ENCODE measurements at places on chromosomes 6 and 20. TPM values are rescaled to one million over a fixed set of nuclear protein-coding genes. Genes with fewer than 3 reads are reported as not detected.

DNA sequence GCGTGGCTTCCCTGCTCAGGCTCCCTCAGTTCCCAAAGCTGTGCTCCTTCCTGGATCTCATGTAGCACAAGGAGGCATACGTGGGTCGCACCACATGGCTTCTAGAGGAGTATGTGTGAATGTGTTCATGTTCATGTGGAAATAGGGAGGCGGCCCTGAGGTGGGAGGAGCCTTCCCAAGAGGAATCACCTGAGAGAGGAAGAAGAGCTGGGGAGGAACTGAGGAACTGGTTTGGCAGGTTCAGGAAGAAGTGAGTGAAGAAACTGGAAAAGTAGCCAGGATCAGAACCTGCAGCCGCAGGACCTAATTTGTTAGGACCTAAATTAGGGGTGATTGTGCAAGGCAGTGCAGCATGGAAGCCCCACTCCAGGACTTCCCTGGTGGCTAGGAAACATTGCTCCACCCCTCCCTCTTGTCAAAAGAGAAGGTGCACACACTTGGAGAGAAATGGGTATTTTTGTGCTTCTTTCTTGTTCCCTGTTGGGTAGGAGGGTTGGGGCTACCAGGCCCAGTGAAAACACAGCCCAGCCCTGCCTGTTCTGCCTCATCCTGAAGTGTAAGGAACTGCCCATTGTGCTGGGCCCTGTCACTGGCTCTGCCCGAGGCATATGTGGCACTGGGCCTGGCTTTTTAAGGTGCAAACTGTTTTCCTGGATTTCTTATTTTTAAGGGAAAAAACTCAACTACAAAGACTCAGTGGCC lies 20.7 kb downstream of the SYNJ2 start:
- DNase-seq, result no peak

GRCh38 chr6:90471263-90471662 lies 115.6 kb downstream of the MAP3K7 start:
- no peak for DNase-seq

GRCh38 chr20:24619212-24619611 lies 149.8 kb downstream of the SYNDIG1 start:
- no peak for DNase-seq

GRCh38 chr20:1269235-1269634 lies 3.1 kb downstream of the SNPH start:
- DNase-seq, result no peak

DNA sequence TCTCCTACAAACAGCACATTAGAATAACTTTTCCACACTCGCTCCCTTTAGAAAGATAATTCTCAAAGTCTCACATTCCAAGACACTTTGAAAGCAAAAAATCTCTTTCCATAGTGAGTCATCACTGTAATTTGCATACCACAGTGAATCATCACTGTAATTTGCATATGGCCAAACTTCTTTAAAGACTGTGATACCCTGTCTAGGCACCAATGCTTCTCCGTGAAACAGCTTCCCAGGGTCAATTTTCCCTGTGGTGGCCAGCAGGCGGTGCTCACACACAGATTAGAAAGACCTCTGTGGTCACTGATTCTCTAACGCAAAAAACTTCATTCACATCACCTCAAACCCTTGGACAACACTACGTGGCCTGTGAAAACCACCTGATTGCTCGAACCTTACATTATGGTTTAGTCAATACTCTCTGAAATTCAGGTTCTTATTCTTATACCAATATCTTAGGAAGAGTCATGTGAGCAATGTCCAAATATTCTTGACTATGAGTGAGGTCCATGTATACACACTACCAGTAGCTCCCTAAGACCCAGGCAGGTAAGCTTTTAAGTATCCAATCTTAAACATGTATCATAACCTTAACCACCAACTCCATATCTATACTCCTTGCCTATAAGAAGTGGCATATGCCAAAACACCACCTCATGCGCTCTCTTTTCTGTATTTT lies 78.5 kb upstream of the PHACTR1 start:
- peak; percentile 32 for DNase-seq

The ZBTB12 gene
- total RNA-seq, result 7.1 TPM

The GSTA3 gene
- not detected for total RNA-seq

The GGTLC1 gene
- not detected for total RNA-seq

The SLC32A1 gene
- total RNA-seq, result 28.4 TPM

All from dorsolateral prefrontal cortex (tissue), 122 donors.